Brain pericyte (primary cell): ENCODE measurements at places on chromosomes 7 and 10.
A peak's percentile ranks its signal among the peaks of the same experiment; 100 is the strongest.

- no peak for DNase-seq
Observed at GRCh38 chr10:114363745-114364454, 40.4 kb downstream of the AFAP1L2 start.

GRCh38 chr10:13337128-13337826 lies 10.8 kb downstream of the SEPHS1 start:
- DNase-seq: no peak

GRCh38 chr10:73894245-73894971 lies 16.5 kb upstream of the PLAU start:
- DNase-seq: no peak

GRCh38 chr10:6786579-6787031 lies 206.5 kb upstream of the PRKCQ start:
- DNase-seq: no peak

GRCh38 chr7:112018305-112019030 lies 187.7 kb downstream of the DOCK4 start:
- no peak for DNase-seq

DNA sequence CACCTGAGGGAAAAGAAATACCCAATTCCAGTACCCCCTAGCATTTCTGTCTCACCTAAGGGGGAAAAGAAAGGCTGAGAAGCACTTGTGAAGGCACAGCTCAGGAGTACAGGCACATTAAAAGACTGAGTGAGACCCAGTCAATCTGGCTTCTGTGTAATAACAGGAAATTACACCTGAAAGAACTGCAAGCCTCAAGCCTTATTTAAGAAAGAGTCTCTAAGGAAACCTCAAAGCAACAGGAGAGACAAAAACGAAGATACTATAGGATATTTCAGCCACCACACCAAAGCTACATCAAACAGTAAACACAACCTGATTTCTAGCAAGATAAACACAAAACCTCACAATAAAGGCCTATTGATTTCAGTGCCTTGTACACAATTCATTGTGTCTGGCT lies 69.6 kb upstream of the CDK1 start:
- no peak for DNase-seq

DNA sequence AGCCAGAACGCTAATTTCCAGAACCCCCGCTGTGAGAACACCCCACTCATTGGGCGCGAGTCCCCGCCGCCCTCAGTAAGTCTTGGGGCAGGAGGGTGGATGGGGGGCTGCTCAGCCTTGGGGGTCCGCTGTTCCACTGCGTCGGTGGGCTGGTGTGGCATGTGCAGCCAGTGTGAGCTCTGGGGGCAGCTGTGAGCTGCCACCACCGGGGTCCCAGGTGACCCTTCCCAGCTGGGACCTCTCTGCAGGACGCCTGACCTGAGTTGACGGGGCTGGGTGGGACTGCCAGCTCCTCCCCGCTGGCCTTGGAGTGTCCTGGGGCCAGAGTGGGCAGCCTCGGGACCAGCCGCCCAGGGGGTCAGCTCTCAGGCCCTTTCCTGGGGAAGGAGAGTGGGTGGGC lies 27.2 kb downstream of the TTYH3 start:
- no peak for DNase-seq

- DNase-seq: no peak
Observed at GRCh38 chr10:122331615-122332446, 42.7 kb upstream of the PLEKHA1 start.

- DNase-seq: no peak
Observed at GRCh38 chr7:133714654-133715053, 412.5 kb upstream of the LRGUK start.

DNA sequence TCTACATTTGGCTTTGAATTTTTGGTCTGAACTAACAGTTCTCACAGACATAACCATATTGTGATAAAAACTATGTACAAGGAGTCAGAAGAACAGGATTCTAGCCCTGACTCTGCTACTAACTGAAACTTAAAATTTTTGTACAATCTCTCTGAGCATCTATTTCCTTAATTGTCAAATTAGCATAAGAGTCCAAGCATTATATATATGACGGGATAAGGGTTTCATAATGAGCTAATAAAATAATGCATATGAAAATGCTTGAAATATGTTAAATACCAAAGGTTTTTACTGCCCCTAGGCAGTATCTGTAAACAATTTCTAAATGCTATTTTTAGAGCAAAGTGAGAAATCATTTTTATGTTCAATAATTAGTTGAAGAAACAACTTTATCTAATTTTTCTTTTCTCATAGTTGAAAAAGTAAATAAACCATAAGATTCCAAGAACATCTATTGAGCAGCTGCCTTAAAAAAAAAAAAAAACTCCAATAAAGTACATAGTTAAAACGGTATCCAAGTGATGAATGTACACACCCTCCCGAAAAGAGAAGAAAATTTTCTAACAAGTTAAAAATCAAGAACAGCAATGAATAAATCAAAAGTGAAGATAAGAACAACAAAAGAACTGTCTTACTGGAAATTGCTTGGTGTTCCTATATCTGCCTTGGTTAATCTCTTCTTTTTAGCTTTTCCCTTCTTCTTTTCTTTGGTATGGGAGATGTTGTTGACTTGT lies 40.4 kb downstream of the LMOD2 start:
- no peak for DNase-seq

GRCh38 chr7:48280100-48280499 lies 108.8 kb downstream of the ABCA13 start:
- DNase-seq: peak; percentile 34

- DNase-seq: no peak
Observed at GRCh38 chr10:122271076-122271475, at the start of gene BTBD16. BTBD16 (plus strand) TSS chr10:122271296; CDS start chr10:122275082, 3,786 bp downstream.

GRCh38 chr10:102401735-102402511 lies 6.4 kb downstream of the NFKB2 start:
- no peak for DNase-seq

DNA sequence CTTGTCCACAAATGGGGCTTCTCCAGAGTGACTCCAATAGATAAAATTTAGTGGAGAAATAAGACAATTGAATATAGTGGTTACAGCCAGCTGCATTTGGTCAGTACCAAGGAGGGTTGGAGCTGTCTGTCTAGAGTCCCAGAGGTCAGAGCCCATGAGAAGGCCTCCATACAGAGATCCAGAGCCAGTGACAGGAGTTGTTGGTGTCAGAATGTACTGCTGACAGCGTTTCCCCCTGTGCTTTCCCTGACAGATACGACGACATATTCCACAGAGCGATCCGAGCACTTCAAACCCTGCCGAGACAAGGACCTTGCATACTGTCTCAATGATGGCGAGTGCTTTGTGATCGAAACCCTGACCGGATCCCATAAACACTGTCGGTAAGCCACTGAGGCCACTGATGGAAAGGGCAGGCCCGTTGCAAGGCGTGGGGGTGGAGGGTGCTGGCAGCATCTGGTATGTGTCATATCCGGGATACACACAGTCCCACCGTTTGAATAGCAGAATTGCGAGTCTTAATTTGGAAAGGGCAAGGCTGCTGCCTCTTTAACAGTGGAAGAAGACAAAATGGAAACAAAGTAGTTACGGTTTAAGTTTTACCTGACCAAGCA lies 483.6 kb downstream of the NRG3 start:
- DNase-seq: no peak

- DNase-seq: no peak
Observed at GRCh38 chr7:143305423-143306070, 10.4 kb upstream of the CLCN1 start.

GRCh38 chr10:48439031-48439430 lies 132.6 kb downstream of the MAPK8 start:
- no peak for DNase-seq

DNA sequence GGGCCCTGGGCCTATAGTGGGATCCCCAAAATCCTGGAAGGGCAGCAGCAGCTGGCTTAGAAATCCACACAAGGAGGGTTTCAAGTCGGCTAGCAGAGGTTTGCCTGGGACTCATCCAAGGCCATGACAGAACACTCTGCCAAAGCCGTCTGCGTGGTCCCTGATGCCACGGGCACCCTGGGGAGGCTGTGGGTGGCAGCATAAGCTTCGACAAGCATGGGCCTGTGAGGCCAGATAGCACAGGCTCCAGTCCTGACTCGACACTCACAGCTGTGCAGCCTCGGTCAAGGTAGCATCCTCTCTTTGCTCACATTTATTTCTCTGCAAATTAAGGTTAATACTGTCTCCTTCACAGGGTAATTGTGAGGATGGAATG lies 138.3 kb downstream of the JCAD start:
- no peak for DNase-seq

GRCh38 chr7:157898802-157899505 lies 562.1 kb downstream of the DNAJB6 start:
- DNase-seq: no peak

GRCh38 chr7:36165059-36165458 lies 12.0 kb downstream of the EEPD1 start:
- no peak for DNase-seq

- no peak for DNase-seq
Observed at GRCh38 chr7:116790025-116790424, 72.4 kb upstream of the CAPZA2 start.

- no peak for DNase-seq
Observed at GRCh38 chr10:93629647-93630305, 17.4 kb downstream of the PDE6C start.

- DNase-seq: no peak
Observed at GRCh38 chr7:2307690-2308107, 6.5 kb downstream of the SNX8 start.

DNA sequence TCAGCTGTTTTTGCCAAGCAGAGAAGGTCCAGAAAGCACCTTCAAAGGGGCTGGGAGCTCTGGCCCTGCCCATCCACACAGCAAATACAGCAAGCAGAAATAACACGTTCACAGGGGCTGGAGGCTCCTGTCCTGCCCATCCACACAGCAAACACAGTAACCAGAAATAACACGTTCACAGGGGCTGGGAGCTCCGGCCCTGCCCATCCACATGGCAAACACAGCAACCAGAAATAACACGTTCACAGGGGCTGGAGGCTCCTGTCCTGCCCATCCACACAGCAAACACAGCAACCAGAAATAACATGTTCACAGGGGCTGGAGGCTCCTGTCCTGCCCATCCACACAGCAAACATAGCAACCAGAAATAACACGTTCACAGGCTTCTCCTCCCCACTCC lies 558.1 kb downstream of the PTPRN2 start:
- DNase-seq: no peak

- DNase-seq: no peak
Observed at GRCh38 chr7:29764227-29764626, 42.1 kb upstream of the WIPF3 start.

DNA sequence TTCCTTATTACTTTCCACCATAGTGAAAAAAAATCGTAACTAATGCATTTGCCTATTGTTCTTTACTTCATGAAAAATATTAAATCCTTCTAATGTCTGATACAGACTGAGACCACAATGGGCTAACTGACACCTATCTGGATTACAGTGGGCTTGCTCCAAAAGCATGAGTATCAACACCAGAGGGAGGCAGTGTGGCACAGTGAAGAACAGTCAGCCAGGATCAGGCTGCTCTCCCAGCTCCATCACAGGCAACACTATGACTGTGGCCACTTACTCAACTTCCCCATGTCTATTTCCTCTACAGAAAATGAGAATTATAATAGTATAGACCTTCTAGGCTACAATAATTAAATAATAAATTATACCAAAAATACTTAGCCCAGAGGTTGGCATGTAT lies 97.2 kb downstream of the SLC25A13 start:
- DNase-seq: no peak

- DNase-seq: no peak
Observed at GRCh38 chr10:88538048-88538447, 45.1 kb downstream of the RNLS start.

DNA sequence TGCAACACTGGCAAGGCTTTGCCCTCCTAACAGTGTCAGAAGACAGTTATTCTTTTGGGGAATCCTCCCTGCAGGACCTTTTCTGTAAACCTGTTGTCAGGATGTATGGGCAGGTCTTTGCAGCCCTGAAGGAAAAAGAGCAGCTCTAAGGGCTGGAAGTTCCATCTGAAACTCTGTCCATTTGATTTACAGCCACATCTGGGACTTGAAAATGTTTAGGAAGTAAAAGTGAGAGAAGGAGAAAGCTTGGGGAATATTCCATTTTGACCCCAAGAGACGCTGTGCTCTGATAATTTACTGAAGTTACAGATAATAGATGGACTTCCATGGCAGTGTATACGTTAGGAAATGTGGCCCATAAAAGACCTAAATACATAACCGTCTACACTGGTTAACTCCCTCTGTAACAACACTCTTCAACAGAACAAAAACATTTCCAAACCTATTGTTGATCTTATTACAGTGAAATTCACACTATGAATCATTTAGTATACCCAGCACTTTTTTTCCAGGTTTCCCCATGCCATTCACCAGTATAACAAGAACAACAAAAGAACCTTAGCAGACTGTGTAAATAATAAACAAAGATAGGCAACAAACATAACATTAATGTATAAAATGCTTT lies 89.1 kb downstream of the KIAA1549 start:
- no peak for DNase-seq

DNA sequence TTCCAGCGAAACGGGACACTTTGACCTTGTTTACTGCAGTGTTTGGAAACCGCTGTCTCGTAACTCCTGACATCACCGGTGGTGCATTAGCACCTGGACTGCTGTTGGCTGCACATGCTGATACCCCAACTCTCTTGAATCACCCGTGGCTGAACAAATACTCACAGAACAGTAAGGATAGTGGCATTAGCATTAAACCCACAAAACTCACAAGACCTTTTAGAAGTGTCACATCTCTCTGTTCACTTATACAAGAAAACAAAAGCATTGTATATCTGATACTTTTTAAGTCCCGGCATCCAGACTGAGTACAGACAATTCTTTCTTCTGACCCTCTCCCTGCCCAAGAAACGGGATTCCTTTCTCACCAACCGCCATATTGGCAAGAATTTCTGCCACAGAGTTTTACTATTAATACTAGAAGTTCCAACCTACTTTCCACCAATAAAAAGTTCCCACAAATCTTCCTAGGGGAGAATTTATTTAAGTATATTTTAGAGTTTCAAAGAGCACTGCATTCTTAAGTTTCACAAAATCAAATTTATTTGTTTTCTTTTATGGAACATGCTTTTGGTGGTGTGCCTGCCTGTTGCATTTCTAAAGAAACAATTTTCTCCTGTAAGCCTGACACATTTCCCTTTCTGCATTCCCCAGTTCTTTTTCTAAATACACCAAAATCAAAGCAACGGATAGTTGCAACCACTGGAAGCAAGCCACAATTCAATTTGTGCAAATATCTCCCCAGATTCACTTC lies 208.4 kb upstream of the KLF14 start:
- no peak for DNase-seq

DNA sequence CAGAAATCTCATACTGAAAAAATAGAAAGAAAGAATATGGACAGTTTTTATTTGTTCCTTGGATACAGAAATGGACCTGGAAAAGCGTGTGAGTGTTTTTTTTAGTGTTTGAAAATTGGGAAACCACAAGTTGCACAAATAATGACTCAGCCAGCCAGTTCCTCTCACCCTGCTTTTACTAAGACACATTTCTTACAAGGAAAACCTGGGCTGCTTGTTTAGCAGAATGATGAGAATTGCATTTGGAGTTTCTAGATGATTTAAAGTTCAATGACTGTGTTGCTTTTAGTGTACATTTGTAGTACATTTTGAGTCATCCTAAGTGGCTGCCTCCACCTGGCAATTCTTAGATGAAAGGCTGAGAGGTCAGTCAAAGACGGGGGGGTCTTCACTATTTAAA lies 218.7 kb downstream of the ABCA13 start:
- peak; percentile 13 for DNase-seq
